Stimulated activated CD4-positive, alpha-beta T cell treated with anti-CD3 and anti-CD28 coated beads, Interleukin-15, amount 100 ng/mL, for 1 hour (primary cell): ENCODE measurements at places on chromosomes 2 and 18.

DNA sequence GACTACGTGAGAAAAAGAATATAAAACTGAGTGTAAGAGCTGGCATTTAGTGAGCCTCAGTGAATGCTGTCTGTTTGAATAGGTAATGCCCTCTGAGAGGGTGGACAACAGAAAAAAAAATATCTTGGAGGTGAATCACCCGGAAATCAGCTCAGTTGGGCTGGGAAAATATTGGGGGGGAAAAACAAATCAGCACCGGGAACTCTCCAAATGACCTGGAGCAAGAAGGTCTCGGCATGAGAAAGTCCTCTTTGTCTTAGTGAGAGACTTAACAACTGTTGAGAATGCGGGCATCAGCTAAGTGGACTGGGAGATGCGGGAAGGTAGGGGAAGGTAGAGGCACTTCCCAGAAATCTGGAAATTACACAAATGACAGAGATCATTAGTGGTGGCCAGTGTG is 109.4 kb upstream of the POU3F3 start:
- DNase-seq: no peak

DNA sequence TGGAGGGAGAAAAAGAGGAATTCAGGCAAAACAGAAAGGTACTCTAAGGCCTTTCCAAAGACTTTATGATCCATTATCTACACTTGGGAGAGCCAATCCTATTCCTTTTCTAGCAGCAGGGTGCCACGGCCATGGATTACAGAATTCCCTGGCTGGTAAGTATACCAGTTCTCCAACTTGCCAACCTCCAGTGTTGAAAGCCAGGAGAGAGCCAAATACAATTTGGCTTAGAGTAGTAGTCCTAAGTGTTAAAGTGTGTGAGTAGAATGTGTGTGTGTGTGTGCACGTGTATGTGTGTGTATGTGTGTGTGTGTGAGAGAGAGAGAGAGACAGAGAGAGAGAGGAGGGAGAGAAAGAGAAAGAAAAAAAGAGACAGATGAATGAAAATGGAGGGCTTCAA is 43.3 kb downstream of the WDPCP start:
- DNase-seq: no peak

DNA sequence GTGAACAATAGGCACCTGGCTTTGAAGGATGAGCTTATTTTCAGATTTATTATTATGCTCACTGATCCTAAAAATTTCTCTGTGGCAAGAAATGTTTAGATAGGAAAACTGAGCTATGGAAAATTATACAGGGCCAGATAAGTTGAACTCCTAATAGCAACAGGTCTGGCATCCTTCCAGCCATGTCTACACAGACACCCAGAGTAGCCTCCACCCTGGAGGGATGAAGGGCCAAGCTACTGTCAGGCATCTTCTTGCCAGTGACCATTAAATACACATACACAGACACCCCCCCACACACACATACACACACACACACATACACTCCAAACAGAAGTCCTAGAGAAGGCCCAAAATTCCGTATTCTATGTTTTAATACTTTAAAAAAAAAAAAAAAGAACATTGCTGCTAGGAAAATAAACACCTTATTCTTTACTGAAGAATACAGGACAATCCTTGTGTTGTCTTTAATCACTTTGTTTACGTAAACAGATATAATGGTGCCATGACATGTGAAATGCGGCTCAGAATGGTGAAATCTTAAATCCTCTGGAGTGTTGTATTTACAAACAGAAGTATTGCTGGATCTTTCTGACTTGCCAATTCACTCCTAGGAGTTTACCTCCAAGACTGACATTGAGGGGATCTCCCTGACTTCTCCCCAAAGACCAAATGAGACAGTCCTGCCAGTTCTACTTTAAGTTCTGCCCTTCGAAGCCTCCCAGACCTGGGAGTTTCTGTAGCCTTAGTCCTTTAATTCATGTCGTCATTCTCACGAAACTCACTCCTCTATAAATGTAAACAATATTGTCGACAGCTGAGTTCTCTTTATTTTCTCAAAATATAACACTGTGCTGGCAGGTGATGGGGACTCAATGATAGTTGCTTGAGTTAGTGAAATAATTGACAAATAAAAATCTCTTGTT is 163.1 kb downstream of the ANTXR1 start:
- DNase-seq: no peak

- no peak for DNase-seq
Measured at GRCh38 chr2:128784626-128785306, 466.1 kb upstream of the HS6ST1 start.

- no peak for DNase-seq
Measured at GRCh38 chr2:26284132-26284531, 39.4 kb downstream of the HADHB start.

GRCh38 chr2:126658905-126659561 is 3.1 kb downstream of the GYPC start:
- DNase-seq: no peak

GRCh38 chr2:84858937-84859336 is 21.9 kb downstream of the TRABD2A start:
- DNase-seq: no peak

DNA sequence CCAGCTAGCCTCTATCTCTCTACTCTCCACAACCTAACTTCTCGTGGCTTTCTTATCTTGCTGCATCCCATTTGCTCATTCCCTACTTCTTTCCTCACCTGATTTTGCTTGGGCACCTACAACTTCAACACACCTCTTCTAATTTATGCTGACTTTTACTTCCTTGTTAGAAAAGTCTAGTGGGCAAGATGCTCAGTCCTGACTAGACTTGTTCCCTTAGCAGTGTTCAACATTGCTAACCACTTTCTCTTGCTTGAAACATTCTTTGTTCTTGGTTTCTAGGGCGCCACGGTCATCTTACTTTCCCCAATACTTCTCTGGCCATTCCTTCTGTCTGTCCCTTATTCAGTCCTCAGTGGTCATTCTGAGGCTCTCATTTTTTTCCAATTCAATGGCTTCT is 454.7 kb upstream of the CWC22 start:
- DNase-seq: no peak

DNA sequence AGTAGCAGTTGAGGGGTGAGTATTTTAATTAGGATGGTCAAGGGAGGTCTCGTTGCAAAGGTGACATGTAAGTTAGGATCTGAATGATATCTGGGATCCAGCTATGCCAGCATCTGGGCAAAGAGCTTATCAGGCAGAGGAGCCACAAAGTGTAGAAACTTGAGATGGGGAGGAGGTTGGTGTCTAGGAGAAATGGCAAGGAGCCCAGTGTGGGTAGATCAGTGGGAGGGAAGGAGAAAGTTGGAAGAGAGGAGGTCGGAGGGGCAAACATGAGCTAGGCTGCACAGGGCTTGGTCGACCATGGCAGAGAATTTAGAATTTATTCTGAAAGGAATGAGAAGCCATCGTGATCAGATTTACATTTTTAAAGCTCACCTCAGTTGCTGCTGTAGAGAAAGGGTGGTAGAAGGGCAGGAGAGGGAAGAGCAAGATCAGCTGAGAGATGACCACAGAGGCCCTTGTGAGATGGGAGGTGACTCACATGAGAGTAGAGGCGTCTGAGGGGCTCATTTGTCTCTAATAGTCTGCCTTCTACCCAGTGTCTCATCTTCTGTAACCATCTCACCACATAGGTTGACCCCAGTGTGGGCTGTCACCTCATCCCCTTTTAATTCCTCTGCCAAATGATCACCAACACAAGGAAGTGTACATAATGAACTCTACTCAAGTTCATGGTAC is 170.0 kb downstream of the ETAA1 start:
- DNase-seq: no peak

DNA sequence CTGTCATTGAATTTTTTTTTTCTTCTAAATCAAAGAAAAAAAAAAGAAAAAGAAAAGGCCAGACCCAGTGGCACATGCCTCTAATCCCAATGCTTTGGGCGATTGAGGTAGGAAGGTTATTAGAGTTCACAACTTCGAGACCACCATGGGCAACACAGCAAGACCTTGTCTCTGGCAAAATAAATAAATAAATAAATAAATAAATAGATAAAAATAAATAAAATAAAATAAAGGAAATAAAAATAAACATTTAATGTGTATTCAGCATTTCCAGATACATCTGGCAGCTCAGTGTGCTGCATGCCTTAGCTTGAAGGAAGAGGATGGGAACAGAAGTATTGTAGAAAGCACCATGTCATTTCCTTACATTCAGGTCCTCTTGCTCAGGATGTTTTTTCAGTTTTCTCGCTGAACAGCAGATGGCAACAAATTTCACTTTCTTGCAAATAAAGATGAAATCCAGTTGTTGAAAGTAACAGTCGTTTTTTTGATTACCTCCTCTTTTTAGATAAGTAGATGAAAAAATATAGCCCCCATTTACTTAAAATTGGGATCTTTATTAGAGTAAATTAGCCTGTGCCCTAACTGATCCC is 25.7 kb upstream of the FAM178B start:
- no peak for DNase-seq

- DNase-seq: no peak
Measured at GRCh38 chr2:145007093-145007959, 487.4 kb upstream of the ZEB2 start.

GRCh38 chr18:8949206-8949605 is 153.3 kb upstream of the NDUFV2 start:
- DNase-seq: no peak

DNA sequence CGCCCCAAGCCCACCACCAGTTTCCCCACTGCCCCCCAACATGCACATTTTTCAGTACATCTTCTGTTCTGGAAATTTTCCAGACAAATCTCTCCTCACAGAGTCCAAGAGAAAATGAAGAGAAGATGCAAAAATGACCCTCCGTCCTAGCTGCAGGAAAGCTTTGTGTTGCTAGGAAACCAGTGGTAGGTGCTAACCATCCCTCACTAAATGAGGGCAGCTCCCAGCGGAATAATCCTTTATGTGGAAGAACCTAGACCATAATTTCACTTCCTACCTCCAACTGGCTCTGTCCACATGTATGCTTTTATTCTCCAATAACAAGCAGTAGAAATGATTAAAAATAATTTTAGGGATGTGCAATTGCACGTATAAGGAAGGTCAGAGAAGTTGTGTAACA is 311.9 kb upstream of the EPHA4 start:
- DNase-seq: no peak

- DNase-seq: no peak
Measured at GRCh38 chr2:10536569-10537133, 88.5 kb upstream of the ODC1 start.

GRCh38 chr2:225010804-225011203 is 31.5 kb downstream of the DOCK10 start:
- DNase-seq: no peak

GRCh38 chr18:46401486-46402070 is 255.4 kb downstream of the LOXHD1 start:
- no peak for DNase-seq

GRCh38 chr2:2646433-2647051 is 315.5 kb upstream of the MYT1L start:
- DNase-seq: peak; percentile 8

DNA sequence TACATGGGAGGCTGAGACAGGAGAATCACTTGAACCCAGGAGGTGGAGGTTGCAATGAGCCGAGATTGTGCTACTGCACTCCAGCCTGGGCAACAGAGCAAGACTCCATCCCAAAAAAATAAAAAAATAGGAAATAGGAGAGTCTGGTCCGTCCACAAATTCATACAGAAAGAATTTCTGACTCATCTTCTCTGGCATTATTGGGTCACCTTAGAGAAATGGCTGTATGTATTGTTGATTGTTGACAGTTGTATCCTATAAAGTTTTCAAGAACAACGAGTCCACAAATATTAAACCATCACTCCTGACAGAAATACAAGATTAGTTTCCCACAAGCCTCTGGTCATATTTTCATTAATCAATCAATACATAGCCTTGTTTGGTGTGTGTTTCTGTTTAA is 20.4 kb downstream of the RBM43 start:
- no peak for DNase-seq

- DNase-seq: no peak
Measured at GRCh38 chr18:50006470-50007046, 188.4 kb downstream of the MYO5B start.

- DNase-seq: no peak
Measured at GRCh38 chr2:17309741-17310339, 208.4 kb downstream of the RAD51AP2 start.

DNA sequence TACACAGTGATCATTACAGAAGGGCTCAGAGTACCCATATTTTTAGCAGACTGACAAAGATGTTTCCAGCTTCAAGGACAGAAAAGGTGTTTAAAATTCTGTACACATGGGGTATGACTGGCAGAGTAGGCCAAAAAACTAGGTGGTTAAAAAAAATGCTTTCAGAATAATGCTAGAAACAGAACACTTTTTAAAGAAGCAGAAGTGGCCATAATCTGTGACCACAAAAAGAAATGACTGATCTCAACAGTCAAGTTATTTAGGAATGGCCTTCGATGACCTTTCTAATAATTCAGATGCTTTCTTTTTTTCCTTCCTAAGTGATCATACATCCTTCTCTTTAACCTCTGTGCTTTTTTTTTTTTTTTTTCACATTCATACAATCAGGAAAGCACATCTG is 4.1 kb upstream of the AQP4 start:
- no peak for DNase-seq

- no peak for DNase-seq
Measured at GRCh38 chr2:146931109-146931508, 913.7 kb upstream of the ACVR2A start.

DNA sequence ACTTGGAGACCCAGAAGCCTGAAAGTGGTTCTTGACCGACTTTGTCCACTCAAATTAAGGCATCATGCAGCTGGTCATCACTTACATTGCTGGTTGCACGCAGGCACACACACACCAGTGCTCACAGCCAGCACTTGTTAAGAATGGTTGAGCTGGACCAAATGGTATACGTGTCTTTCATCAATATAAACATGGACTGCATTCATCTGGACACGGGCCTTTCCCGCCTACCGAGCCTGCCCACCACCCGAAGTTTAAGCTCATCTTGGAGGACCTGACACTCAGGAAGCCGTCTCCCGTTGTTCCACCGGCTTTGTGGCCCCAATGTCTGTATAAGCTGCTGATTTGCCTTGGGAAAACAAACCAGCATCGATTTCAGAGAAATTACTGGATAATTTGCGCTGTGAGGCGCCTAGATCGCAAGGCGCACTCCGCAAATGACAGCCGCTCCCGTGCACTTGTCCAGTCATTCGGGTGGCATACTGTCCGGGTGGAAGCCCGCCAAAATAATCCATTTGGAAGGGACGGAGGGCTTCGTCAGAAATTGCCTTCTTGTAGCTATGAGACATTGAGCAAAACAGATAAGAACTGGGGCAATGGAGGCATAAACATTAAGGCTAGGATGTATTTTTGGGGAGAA is 40.1 kb upstream of the AKAIN1 start:
- DNase-seq: peak; percentile 1

DNA sequence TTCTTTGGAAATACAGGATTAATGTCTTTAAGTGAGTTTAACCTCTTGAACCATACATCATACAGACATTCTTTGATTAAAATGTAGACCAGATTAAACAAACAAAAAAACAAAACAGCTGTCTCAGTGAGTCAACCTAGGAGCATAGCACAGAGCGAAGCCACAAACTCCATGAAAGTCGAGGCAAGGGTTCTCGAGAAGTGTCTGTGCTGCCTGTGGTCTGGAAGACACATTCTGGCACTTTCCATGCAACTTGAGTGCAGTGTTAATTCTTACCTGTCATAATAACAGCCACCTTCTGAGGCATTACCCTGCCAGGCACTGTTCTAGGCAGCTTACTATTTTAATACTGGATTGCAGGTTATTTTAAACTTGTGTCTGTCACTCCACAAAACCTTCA is 435.5 kb upstream of the MMADHC start:
- no peak for DNase-seq
